ENCODE measurements at places on chromosomes 3 and 15. TPM values are rescaled to one million over a fixed set of nuclear protein-coding genes. Genes with fewer than 3 reads are reported as not detected.

The PAQR5 gene
- total RNA-seq: not detected

The CCDC14 gene
- 27.0 TPM for total RNA-seq

DNA sequence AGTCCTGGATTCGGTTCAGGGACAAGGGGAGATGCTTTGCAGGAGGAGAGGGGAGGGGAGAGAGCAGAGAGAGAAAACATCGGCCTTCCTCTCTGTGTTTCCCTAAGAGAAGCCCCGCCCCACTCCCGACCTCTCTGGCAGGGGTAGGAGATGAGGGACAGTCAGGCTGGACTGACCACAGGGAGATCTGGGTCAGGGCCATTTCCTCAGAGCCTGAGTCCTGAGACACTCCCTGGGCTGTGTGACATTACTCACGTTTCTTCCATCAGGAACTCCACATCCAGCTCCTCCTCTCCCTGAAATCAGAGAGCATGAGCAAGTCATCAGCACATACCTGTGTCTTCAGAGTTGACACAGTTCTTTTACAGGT, 9.1 kb downstream of the PLA2G4D start:
- H3K27me3 ChIP-seq: peaks cover 21% of the 10 kb centered on the region
- no peak for DNase-seq
- H3K4me1 ChIP-seq: no peaks in the 10 kb centered on the region
- no peak overlapping the region for H3K27ac ChIP-seq
- no peaks in the 10 kb centered on the region for H3K36me3 ChIP-seq

DNA sequence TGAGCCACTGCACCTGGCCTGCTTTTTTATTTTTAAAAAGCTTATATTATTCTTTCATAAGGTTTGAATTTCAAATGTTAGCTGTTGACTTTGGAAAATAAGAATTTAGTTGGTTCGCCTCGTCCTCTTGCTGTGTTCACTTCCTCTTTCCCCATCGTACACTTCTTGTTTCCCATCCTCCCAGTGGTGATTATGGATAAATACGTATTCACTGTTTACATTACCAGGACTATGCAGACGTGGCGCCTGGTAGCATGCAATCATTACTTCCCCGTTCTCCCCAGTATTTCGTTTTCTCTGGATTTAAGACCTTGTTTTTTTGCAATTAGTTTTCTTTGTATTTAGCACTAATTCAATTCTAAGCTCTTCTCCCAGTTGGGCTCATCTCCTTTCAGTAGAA, 70.1 kb downstream of the LMLN start:
- H3K4me3 ChIP-seq: no peak overlapping the region
- H3K27me3 ChIP-seq: no peaks in the 10 kb centered on the region
- no peak overlapping the region for H3K27ac ChIP-seq
- no peaks in the 10 kb centered on the region for H3K4me1 ChIP-seq
- no peak for DNase-seq
